ENCODE measurements at places on chromosomes 6 and 20. TPM values are rescaled to one million over a fixed set of nuclear protein-coding genes. Genes with fewer than 3 reads are reported as not detected.

Gene SLC17A1
- total RNA-seq, result 26.3 TPM

Gene C6orf89
- 72.4 TPM for total RNA-seq

Gene DDRGK1
- 81.8 TPM for total RNA-seq

Gene RGS19
- 20.2 TPM for total RNA-seq

Gene NRN1
- 8.5 TPM for total RNA-seq

Gene TSHZ2
- total RNA-seq, result 15.5 TPM

Gene SLC22A7
- 2.0 TPM for total RNA-seq

Gene SRMS
- 0.38 TPM for total RNA-seq

Gene PSORS1C2
- not detected for total RNA-seq

Gene EDN3
- total RNA-seq, result 0.19 TPM

Gene NCOA6
- total RNA-seq, result 28.1 TPM

Gene EMILIN3
- 0.50 TPM for total RNA-seq

Gene PTP4A1
- 43.7 TPM for total RNA-seq
